Right lobe of liver (tissue), 6 donors: ENCODE measurements at places on chromosomes 1 and 21. TPM values are rescaled to one million over a fixed set of nuclear protein-coding genes. Genes with fewer than 3 reads are reported as not detected.
A peak's percentile ranks its signal among the peaks of the same experiment; 100 is the strongest.

DNA sequence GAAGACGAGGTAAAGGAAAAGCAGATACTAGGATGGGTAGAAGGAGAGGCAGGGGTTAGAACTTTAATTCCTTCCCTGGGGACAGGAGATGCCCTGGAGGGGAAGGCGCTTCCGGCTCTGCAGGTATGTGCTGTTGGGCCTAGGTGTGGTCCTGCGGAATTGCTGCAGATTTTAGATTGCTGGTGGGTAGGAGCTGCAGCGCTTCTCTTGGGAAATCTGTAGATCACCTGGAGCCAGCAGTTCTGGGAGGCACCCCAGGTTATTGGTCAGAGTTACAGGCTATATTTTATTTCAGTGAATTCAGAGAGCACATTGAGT lies 1.1 kb downstream of the MGST3 start:
- DNase-seq = no peak

- no peak for DNase-seq
Observed at GRCh38 chr21:46597896-46598343, 7.0 kb downstream of the S100B start.

DNA sequence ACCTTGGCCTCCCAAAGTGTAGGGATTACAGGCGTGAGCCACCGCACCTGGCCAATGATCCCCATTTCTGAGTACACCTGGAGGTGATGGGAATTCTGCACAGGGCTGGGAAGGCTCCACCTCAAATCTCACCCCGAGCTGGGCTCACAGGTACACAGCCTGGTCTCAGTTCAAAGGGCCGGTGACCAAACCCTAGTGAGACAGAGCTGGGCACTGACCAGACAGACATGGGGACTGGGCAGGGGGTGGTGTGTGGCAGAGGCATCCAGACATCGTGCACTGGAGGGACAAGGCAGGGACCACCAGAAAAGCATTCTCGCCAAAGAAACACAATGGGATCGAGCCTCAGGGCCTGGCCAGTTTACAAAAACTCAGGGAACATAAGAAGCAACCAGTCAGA lies 17.2 kb downstream of the LSS start:
- peak; percentile 14 for DNase-seq

- DNase-seq = no peak
Observed at GRCh38 chr21:45799765-45800338, 156.3 kb downstream of the PCBP3 start.

DNA sequence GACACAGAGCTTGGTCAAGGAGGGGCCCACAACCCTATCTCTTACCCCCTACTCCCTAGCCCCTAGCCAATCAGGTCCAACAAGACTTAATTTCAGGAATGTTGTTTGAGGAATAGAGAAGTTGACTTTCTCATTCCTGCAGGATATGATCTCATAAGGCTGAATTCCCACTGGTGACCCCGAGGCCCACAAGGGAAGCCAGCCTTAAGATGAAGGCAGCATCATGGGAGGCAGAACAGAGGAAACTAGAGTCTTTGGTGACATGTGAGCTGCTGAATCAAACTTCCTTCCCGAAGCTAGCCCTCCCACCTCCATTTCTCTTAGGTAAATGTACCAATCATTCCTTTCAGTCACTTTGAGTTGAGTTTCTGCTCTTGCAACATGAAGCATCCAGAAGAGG lies 9.1 kb upstream of the PDIK1L start:
- no peak for DNase-seq

GRCh38 chr21:45582128-45582527 lies 39.9 kb upstream of the SLC19A1 start:
- no peak for DNase-seq

GRCh38 chr1:213054142-213054541 lies 3.1 kb downstream of the RPS6KC1 start:
- no peak for DNase-seq

DNA sequence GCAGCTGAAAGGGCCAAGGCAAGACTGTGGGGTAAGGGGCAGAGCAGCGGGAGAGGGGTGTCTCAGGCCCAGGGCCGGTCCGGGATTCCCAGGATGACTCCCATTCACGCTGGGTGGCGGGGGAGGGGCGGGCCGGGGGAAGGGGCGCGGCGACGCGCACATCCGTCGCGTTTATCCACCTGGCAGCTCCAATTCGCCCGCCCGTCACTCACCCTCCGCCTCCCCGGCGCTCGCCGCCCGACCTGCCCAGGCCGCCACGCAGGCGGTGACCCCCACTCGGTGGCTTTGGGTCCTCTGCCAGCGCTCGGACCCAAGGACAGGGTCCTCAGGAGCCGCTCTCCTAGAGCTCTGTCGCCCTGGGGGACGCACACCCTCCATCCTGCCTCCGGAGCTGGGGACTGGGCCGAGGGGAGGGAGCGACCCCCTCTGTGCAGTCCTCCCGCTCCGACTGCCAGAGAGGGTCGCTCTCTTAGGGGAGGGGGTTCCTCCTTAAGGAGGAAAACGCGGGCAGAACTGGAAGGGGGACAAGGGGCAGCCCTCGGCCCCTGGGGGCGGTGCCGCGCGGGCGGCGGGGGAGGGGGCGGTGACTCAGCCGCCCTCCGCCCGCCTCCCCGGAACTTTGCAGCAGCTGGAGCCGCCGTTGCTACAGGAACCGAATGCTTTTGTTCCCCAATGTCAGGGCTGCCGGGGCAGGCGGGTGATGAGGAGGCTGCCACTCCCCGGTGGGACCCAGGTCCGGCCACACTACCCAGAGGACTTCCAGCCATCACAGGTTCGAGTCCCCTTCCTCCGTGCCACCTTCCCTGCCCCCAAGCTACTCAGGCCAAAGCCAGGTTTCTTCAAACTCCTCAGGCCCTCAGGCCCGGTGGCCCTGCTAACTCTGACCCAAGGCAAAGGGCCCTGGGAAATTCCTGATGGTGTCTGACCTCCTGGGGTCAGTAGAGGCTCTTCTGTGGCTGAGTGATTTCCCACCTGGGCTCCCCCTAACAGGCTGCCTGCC lies 3.4 kb downstream of the ADGRB2 start:
- no peak for DNase-seq

DNA sequence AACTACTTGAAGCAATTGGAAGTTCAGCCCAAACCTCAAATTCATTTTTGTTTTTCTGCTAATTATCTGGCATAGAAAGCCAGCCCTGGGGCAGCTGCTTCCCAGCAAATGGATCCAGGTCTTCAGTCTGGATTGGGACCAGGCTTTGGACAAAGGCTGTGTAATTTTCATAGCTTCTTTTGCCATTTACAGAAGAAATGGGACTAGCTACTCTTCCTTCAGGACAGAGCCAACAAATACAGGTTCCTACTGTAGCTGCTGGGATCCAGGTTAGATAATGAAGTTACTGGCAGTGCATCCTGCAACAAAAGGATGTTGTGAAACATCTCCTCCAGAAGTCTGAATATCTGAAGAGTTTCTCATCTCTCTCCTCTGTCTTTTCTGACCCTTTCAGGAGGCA lies 171.5 kb upstream of the CAMK1G start:
- DNase-seq = no peak

- no peak for DNase-seq
Observed at GRCh38 chr1:151976015-151976343, 17.7 kb downstream of the S100A10 start.

- DNase-seq = no peak
Observed at GRCh38 chr1:241063276-241063675, 293.7 kb downstream of the RGS7 start.

DNA sequence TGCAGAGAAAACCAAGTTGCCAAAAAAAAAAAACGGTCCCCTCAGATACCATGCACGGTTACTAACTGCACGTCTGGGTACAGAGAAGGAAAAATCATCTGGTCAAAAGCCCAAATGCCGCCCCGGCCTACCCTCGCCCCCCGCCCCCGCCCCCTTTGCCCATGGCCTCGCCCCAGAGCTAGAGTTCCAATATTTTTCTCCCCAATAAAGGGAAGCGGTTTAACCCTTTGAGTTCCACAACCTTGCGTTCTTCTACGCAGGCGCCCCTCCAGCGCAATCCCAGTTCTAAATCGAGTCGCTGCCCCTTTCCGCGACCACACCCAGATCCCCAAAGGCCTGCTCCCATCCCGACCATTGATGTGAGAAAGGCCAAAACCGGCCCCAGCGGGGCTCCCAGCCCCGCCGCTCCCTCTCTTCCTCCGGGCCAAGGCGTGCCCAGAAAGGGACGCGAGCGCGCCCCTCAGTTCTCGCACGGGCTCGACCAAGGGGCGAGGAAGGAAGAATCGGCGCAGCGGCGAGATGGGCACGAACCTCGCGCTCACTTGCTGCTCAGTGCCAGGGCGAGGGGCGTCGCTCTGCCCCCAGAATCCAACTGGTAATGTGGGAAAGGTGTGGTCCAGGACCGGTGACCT lies 797 bp downstream of the WDR47 start:
- DNase-seq = peak; percentile 44

DNA sequence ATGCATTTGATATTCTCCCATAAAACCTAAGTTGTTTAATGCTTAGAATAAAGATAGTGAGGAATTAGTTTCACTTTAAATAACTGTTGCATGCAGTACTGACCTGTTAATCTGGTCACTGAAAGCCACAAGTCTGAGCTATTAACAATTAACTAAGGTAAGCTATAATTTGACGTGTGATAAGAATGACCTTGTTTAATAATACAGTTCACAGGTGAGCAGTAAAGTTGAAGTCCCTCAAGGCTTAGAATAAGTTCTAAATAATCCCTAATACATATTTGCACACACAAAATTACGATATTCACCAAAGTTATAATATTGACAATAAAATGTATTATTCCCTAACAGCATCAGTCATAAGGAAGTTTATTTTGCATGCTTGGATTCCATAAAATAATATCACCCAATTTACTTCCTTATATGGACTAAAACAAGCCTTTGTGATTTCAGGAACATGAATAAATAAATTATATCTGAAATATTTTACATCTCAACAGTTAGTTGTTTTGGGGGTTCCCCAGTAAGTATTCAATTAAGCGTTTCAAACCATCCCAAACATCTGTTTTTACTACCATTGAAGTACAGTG lies 70.6 kb upstream of the CHRM3 start:
- DNase-seq = no peak

DNA sequence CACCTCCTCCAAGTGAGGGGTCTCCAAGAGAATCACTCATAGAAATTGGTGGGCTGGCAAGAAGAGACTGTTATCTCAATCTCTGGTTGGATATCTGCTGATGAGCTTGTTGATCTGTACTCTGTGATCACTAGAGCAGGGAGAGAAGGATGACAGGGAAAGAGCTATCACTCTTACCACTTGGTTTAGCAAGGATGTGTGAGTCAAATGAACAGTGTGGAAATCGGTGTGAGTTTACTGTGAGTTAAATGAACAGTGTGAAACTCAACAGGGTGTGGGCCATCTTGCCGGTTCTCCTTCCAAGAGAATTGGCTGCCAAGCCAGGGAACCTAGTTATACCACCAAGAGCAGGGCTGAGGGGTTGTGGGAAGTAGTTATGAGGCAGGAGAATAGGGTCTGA lies 33.3 kb upstream of the CD1D start:
- no peak for DNase-seq

DNA sequence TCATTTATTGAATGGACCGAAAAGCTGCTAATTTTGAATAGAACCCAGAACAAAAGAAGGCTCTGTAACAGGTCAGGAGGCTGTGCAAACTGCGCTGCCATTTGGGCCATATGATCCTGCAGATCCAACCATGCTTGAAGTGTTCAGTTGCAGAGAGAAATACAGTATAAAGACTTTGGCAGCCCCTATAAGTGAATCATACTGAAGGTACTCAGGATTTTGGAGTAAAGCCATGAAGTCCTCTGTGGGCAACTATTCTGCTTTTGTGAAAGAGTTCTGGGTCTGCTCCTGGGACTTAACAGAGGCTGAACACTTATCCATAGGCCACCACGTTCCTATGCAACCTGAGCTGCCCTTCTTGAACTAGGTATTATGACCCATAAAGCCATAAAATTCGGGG lies 1613.6 kb upstream of the PRMT6 start:
- DNase-seq = no peak

- DNase-seq = no peak
Observed at GRCh38 chr21:15139898-15140297, 75.1 kb upstream of the NRIP1 start.

GRCh38 chr1:157806431-157807149 lies 13.3 kb downstream of the FCRL1 start:
- DNase-seq = no peak

- no peak for DNase-seq
Observed at GRCh38 chr21:28687586-28687985, 305.1 kb downstream of the LTN1 start.

- no peak for DNase-seq
Observed at GRCh38 chr1:35838693-35839245, 31.0 kb downstream of the AGO4 start.

Gene C1orf94
- not detected for total RNA-seq

Gene LIPI
- not detected for total RNA-seq

Gene NOTCH2
- 46.0 TPM for total RNA-seq

Gene TNNT2
- not detected for total RNA-seq

Gene SLC6A9
- total RNA-seq = 1.8 TPM

Gene BARHL2
- total RNA-seq = not detected

Gene PAPPA2
- total RNA-seq = 14.8 TPM

Gene CFAP107
- not detected for total RNA-seq
